ENCODE measurements at places on chromosomes 1 and 21.

- no peak for DNase-seq
Observed at GRCh38 chr1:204102739-204103430, 30.0 kb downstream of the SOX13 start.

DNA sequence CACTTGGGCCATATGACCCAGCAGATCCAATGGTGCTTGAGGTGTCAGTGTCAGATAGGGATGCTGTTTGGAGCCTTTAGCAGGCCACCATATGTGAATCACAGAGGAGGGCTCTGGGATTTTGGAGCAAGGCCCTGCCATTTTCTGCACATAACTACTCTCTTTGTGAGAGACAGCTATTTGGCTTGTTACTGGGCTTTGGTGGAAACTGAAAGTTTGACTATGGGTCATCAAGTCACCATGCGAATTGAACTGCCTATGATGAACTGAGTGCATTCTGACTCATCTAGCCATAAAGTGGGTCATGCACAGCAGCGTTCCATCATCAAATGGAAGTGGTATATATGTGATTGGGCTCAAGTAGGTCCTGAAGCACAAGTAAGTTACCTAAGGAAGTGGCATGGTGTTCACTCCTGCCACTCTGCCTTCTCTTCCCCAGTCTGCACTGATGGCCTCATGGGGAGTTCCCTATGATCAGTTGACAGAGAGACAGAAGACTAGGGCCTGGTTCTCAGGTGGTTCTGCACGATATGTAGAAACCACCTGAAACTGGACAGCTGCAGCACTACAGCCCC, 447.3 kb downstream of the AGBL4 start:
- DNase-seq, result no peak

- peak; percentile 47 for DNase-seq
Observed at GRCh38 chr1:93463960-93464359, 16.0 kb downstream of the FNBP1L start.

GRCh38 chr1:9904596-9904995, 5.5 kb downstream of the CTNNBIP1 start:
- DNase-seq, result peak; percentile 24

- DNase-seq, result no peak
Observed at GRCh38 chr1:179151908-179152682, 70.2 kb downstream of the TOR3A start.

DNA sequence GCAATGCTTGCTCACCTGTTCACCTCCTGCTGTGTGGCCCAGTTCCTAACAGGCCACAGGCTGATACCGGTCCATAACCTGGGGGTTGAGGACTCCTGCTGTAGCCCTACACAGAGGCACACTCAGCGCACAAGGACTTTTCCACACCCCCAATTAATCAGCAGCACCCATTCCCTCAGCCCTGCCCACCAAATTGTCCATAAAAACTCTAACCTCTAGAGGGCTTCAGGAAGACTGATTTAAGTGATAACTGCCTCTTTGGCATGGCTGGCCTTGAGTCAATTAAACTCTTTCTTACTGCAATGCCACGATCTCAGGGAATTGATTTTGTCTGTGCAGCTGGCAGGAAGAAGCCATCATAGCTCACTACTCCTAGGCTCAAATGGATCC, 71.3 kb upstream of the MUTYH start:
- no peak for DNase-seq

DNA sequence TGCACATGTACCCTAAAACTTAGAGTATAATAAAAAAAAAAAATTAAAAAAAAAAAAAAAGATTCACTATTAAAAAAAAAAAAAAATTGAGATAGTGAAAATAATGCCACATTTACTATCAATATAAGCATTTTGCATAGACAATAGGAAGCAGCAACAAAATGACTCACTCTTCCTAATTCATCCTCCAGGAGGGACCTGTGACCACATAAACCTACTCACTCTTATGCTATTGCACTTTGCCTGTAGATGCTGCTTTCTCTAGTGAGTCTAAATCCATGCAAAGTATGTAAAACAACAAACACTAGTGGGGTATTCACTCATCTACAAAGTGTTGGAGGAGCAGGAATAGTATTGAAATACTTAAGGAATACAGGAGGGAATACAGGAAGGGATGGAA, 2.9 kb downstream of the OR10J5 start:
- peak; percentile 16 for DNase-seq

DNA sequence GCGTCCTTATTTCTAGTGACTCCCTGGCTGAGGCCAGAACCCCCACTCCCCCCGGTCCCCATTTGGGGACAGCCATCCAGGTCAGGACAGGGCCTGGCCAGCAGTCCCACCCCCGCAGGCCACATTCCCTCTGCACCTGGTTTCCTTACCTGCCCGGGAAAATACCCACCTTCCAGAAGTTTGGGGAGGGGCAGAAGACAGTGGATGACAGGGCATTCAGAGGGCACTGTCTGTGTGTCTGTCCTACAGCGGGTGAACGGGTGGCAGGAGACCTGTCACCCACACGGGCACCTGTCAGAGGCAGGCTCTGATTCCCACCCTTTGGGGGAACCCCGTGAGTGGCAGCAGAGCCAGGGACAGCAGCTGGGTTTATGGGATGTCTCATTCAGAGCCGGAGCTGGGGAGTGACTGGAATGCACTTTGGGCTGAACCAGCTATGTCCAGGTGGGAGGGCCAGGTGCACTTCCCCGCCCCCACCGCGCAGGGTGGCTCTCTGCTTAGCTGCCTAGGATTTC, 2.0 kb downstream of the ARHGEF16 start:
- DNase-seq, result no peak

- DNase-seq, result no peak
Observed at GRCh38 chr1:109404838-109405237, 7.1 kb upstream of the SORT1 start.

- peak; percentile 52 for DNase-seq
Observed at GRCh38 chr1:31239653-31240241, at the start of gene NKAIN1. NKAIN1 (minus strand) TSS chr1:31239887; CDS start chr1:31239547, 340 bp downstream.

DNA sequence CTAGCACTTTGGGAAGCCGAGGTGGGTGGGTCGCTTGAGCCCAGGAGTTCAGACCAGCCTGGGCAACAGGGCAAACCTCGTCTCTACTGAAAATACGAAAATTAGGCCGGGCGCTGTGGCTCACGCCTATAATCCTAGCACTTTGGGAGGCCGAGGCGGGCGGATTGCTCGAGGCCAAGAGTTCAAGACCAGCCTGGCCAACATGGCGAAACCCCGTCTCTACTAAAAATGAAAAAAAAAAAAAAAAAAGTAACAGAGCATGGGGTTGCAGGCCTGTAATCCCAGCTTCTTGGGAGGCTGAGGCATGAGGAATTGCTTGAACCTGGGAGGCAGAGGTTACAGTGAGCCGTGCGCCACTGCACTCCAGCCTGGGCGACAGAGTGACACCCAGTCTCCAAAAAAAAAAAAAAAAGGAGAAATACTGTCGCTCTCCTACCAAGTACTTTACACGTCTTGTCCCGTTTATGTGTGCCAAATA, 724 bp upstream of the NEK2 start:
- DNase-seq, result no peak

GRCh38 chr21:37374027-37374426, 7.5 kb downstream of the DYRK1A start:
- peak; percentile 75 for DNase-seq

- DNase-seq, result no peak
Observed at GRCh38 chr1:215439549-215439948, 127.6 kb upstream of the KCTD3 start.

- peak; percentile 19 for DNase-seq
Observed at GRCh38 chr1:62452951-62453350, 16.1 kb downstream of the USP1 start.

- no peak for DNase-seq
Observed at GRCh38 chr1:69139007-69139406, 428.7 kb upstream of the LRRC7 start.

DNA sequence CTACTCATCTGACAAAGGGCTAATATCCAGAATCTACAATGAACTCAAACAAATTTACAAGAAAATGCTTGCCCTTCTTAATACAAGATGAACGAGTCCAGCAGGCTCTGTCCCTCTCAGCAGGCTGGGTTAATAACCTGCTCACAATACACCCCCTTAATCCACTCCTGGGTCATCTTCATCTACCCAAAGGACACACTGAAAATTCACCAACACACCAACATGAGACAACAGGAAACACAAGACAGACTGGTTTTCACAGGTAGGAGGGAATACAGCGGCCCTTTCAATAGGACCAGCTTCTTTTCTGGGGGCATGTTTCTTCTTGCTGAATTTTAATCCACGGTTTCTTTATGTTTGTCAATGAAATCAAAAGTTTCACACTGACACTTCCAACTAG, 44.6 kb downstream of the SUSD4 start:
- DNase-seq, result no peak

- no peak for DNase-seq
Observed at GRCh38 chr21:45175326-45176095, 101.1 kb downstream of the ADARB1 start.

DNA sequence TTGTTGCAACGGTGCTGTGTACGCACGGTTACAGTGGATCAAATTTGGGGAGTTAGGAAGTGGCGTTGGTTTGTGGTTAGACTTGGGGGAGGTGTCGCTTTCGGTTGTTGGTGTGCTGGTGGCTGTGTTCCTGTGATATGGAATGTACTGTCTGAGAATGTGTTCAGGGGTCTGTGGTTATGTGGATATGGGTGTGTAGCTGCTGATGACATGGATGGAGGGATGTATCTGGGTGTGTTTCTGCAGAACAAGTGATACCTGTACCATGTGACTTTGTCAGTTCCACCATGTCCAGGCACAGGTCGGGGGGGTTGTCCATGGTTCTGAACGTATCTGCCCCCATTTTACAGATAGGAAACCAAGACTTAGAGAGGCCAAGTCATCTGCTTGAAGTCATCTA, 22.7 kb downstream of the PAX7 start:
- no peak for DNase-seq

DNA sequence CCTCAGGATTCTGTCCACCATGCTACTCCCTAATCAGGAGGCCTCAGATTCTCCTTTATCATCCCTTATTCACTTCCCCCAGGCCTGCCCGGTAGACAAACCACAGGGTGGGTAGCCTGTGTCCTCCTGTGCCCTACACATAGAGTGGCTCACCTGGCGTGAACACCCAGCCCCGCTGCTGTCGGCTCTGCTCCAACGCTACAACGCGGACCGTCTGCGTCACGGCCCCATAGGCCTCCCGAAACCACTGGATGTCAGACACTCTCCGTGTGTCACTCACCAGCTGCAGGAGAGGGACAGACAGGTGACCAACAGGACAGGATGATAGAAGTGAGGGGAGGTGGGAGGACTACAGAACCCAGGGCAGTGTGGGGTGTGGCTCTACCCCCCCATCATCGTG, 10.3 kb downstream of the PMVK start:
- no peak for DNase-seq

DNA sequence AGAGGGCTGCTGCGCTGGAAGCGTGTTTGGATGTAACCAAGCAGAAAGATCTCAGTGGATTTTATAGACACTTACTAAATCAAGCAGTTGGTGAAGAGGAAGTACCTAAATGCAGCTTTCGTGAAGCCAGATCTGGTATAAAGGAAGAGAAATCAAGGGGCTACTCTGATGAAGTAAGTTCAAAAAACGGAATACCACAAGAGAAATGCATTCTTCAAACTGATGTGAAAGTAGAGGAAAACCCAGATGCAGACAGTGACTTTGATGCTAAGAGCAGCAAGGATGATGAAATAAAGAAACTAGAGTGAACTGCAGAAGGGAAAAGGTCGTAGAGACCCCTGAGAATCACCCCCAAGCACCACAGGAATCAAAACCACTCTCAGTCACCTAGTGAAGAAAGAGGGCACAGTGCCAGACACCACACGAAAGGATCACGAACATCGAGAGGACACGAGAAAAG, 40.8 kb upstream of the NEXN start:
- no peak for DNase-seq

DNA sequence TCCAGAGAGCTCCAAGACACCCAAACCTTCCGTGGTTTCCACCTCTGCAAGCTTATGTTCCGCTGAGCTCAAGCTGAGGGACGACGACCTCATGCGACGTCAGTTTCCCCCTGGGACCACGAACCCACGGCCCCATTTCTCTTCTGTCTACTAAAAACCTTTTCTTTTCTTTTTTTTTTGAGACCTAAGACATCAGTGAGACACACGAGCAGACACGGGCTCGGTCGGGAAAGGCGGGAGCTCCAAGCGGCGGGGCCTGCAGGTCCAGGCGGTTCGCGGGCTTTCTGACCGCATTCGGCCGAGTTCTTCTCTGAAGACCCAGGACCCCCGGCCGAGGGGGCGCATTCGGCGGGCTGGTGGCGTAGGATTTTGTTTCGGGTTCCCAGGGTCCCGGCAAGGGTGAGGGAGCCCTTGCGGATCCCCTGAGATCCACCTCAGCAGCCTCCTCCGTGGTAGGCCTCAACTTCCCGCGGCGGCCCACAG, 402 bp downstream of the C21orf58 start:
- DNase-seq, result peak; percentile 29

- peak; percentile 67 for DNase-seq
Observed at GRCh38 chr1:185566995-185567394, 167.2 kb upstream of the HMCN1 start.

DNA sequence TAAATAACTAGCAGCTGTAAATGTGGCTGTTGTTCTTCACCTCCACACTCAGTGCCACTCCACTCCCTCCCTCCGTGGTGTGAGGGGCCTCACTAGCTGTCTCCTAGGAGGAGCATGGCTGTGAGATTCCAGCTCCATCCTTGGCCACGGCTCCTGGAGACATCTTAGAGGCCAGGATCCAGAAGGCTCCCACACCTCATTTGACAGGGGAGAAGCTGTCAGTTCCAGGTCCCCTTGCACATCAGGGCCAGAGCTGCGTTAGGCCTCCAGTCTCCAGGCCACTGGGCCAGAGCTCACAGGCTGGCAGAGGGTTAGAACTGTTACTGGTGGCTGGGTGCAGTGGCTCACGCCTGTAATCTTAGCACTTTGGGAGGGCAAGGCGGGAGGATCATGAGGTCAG, 15.0 kb downstream of the PCSK9 start:
- no peak for DNase-seq
